Amygdala (tissue), 56 donors: ENCODE measurements at places on chromosomes 4 and X.

- DNase-seq: peak; percentile 5
These were observed at the start of gene COL25A1 for GRCh38 chr4:109302361-109303139. TSS of gene COL25A1 (minus strand) at chr4:109302658.

GRCh38 chr4:123443401-123444289, 47.0 kb downstream of the SPRY1 start:
- no peak for DNase-seq

GRCh38 chr4:61041527-61041926, 158.6 kb upstream of the ADGRL3 start:
- DNase-seq: no peak

DNA sequence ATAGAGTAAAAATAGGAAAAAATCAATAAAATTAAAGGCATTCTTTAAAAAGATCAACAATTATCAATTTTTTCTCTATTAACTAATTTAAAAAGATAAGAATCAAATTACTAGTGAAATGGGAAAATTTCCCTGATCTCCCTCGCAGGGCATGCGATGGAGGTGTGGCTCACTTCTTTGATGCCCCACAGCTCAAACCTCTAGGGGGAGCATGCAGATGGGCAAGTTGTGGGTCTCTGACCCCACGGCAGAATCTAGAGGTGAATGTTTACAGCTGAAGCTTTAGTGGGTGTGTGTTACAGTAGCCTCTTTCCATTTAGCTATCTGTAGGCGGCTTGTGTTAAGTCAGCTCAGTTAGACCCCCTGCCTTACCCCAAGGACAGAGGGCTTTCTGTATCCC, 1348.8 kb downstream of the PCDH18 start:
- no peak for DNase-seq

DNA sequence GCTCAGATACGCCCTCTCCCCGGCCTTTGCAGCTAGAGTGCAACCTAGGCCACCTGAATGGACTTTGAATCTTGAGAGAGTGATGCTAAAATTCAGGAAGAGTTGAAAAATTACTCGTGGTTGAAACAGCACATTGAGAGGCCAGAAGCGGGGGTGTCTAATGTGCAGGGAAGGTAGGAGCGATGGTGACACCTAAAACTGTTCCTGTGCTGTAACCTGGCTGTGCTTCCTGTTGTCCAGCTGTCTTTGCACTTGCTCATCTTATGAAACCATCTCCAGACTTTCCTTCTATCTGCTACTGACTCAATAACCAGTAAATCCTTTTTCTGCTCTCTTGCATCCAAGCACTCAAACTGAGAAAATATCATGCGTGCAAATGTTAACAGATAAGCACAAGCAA, 106.4 kb upstream of the RPS6KA3 start:
- DNase-seq: no peak

- DNase-seq: no peak
These were observed 108.6 kb downstream of the SMIM20 start for GRCh38 chr4:26022346-26023202.

- DNase-seq: no peak
These were observed 7.0 kb downstream of the VAMP7 start for GRCh38 chrX:155888139-155888538.

- DNase-seq: peak; percentile 60
These were observed at the start of gene ARMCX6 for GRCh38 chrX:101617211-101618191. TSS of gene ARMCX6 (minus strand) at chrX:101618000. CDS start at chrX:101616620, 1,380 bp downstream.

GRCh38 chr4:119629142-119629471, 503 bp upstream of the PDE5A start:
- no peak for DNase-seq

GRCh38 chrX:10615931-10616774, 4.2 kb downstream of the MID1 start:
- DNase-seq: no peak
